ENCODE measurements at places on chromosomes 1 and 21.

DNA sequence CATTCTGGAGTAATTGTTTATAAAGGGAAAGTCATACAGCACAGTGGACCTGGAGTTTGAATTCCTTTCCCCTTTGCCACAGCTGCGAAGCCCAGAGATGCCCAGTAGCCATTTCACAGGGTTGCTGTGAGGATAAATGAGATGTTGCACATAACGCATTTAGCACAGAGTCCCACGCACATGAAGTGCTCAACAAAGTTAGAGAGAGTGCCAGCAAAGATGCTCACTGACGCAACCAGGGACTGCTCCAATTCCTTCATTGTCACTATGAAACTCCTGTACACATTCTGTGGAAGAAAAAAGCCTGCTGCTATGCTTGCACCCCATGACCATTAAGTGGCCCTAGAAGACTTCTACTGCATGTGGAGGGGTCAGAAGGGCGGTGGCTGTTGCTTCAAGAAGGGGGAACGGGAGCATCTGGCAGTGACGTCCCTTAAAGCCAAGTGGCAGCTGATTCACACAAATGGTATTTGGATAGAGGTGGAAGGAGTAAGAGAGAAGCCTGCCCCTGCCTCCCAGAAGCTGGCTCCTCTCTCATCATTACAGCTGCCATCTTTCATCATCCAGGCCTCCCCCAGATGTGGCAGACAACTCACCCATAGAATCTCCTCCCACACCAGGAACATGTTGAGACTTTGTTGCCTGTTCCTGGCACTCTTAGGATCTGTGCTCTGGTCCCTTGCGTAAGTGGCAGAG, 26.5 kb upstream of the VAV3 start:
- DNase-seq: no peak

DNA sequence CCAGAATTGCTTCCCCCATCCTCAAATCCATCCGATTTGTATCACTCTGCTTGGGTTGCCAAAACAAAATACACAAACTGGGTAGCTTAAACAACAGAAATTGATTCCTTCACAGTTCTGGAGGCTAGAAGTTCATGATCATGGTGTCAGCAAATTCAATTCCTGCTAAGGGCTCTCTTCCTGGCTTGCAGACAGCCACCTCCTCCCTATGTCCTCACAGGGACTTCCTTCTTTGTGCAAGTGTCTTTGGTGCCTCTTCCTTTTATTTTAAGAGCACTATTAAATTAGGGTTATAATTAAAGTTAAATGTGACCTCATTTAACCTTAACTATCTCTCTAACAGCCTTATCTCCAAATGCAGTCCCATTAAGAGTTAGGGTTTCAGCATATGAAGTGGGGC, 112.8 kb downstream of the PLPP3 start:
- no peak for DNase-seq

GRCh38 chr1:205588636-205589035, 43.2 kb downstream of the ELK4 start:
- DNase-seq: no peak

GRCh38 chr21:34073032-34073748, at the start of the genes MRPS6 and SLC5A3:
Gene MRPS6, plus strand, starts transcription at chr21:34073578. Its CDS starts 123 bp downstream, at chr21:34073701.
Gene SLC5A3, plus strand, starts transcription at chr21:34073578. Its CDS starts 21,621 bp downstream, at chr21:34095199.
- peak; percentile 24 for DNase-seq

- DNase-seq: no peak
These were observed 92.7 kb downstream of the TENT5C start for GRCh38 chr1:117698398-117699160.

DNA sequence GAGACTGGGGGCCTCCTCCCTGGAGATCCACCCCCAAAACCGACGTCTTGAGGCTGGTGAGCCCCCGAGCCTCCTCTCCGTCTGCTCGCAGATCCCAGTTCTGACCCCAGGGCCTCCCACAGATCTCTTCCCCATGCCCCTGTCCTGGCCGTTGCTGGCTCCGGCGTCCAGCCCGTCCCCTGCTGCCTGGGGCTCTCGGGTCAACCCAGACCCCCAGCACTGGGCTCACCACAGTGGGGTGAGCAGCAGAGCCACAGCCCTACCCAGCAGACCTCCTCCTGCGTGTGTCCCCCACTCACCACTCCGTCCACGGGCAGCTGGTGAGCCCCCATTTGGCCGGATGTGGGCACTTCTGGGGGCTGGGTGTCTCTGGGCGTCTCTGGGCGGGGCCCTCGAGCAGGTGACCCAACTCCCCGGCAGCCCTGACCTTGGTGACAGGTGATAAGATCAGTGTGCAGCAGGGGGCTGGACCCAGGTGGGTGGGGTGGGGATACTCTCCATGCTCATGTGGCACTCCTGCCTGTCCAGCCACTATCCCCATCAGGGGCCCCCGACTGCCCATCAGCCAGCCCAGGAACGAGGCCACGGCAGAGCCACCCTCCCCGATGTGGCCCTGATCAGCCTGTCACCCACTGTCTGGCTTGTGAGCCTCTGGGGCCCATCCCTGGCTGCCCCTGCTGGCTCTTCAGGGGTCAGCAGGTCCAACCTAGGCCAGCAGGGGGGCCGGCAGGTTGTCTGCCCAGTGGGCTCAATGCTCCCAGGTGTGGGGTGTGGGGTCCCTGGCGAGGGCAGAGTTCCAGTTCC, 709 bp downstream of the TNFRSF14 start:
- DNase-seq: no peak

DNA sequence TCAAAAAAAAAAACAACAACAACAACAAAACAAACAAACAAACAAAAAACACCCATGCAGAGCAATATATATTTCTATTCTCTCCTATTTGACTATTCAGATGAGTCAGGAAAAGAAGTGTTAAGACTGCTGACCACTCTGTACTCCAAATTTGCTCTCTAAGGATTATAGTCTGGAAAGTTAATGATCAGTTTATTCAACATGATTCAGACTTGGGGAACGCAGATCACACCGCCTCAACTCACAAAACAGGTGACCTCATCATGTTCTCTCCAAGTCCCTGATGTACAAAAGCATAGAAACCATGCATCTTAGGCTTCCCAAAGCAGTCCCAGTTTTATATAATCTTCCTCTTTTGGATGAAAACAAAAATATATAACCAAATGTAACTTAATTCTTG, 51.9 kb upstream of the PRRC2C start:
- DNase-seq: no peak

GRCh38 chr1:230270185-230270558, 156.0 kb downstream of the PGBD5 start:
- no peak for DNase-seq

DNA sequence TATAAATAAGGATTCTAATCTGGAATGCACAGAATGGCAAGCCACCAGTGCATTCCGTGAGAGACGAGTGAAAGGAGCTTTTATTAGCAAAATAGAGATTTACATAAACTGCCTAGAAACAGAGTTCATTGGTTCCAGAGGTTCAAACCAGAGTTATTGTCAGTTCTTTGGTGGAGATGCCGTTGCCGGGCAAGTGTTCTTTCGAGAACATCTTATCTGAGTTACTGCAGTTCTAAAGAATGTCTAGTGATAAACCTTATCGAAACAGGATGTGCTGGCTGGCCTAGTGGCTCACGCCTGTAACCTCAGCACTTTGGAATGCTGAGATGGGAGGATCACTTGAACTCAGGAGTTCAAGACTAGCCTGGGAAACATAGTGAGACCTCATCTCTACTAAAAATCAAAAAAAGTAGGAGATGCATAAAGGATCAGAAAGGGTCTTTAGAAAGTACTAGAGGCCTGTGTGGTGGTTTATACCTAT, 19.9 kb upstream of the EVI5 start:
- DNase-seq: no peak

DNA sequence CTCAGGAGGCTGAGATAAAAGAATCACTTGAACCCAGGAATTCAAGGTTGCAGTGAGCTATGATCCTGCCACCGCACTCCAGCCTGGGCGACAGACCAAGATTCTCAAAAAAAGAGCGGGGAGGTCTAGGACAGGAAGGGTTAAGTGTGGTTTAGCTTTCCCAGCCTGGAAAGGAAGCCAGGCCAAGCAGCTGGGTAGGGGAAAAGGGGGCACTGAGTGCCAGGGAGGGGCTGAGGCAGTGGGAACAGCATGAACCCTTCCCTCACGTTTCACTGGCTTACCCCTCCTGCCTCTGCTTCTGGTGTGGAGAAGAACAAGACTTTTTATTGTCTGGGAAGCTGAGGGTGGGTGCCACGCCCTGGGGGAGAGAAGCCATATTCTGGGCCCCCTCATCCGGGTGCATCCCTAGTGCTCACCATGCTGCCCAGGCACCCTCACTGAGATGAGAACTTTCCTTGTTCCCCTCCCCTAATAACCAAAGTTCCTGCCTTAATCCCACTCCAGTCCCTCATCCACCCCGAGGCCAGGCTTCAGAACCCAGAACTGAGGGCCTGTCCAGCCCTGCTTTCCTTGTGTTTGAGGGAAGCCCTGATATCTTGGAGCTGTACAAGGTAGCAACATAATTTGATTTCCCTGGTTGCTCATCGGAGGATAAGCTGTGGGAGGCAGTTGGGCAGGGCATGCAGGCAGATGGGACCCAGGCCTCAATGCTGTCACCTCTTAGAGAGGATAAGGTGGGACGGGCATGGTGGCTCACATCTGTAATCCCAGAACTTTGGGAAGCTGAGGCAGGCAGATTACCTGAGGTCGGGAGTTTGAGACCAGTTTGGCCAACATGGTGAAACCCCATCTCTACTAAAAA, 2.0 kb upstream of the LMNA start:
- no peak for DNase-seq

- DNase-seq: no peak
These were observed 23.7 kb downstream of the EIF2B3 start for GRCh38 chr1:44962729-44963128.

DNA sequence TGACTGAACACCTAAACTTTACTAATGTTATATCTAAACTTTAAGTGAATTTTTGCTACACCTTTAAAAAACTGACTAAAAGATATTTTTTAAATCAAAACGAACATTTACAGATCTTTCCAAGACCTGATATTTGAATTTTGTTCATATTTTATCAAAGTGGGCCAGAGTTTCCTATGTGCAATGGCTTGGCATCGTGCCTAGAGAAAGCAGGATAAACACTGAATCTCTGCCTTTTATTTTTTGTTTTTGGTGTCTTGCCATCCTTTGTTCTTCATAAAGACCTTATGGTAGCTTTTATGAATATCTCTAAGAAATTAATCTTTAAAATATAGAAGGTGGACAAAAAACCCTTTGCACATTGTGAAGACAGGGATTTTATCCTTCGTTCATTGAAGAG, 25.8 kb upstream of the VPS26C start:
- DNase-seq: no peak

- no peak for DNase-seq
These were observed at the start of gene TNFSF4 for GRCh38 chr1:173206816-173207568. Gene TNFSF4, minus strand, starts transcription at chr1:173207331. Its CDS starts 155 bp downstream, at chr1:173207176.

DNA sequence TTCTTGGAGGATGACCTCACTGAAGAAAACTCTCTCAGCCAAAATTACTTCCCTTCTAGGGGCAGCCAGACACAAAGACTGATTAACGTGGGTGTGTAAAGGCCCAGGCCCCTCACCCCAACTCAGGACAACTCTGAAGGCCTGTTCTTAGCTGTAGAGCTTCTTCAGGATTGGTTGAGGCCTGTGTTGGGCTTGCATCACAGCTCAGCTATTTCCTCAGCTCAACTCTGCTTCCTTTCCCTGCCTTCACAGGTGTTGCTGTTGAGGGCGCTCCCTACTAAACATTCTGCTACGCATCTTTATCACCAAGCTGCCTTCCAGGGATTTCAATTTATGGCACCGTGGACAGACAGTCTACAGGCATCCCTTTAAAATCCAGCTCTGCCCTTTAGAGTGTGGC, 36.8 kb downstream of the MAB21L3 start:
- no peak for DNase-seq

- DNase-seq: no peak
These were observed 695.3 kb downstream of the PTPRU start for GRCh38 chr1:29931477-29932175.

DNA sequence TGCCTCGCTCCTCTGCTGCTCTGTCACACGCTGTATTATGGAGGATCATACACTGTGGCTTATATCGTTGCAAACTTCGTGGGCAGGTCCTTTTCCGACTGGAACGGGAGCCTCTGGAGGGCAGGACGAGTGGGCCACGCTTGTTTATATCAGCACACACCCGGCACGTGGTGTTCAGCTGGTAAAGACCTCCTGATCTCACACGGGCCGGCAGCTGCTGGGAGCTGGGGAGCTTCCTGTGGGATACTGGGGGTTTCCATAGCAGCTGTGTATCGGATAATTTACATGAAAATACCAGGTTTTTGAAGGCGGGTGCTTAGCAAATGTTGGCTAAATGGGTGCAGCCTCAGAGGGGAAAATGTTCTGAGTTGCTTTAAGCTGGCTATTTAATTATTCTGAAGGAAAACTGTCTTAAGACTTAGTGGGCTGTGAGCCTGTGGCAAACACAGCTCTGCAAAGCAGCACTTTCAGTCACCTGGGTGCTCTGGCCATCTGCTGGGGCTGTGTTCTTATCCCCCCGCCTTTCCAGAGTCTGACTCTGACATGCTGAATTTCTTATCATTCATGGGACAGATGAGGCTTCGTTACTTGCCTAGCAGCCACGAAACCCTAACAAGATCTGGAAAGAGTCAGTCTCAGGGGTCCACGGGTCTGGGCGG, 103.6 kb upstream of the GCLM start:
- no peak for DNase-seq

DNA sequence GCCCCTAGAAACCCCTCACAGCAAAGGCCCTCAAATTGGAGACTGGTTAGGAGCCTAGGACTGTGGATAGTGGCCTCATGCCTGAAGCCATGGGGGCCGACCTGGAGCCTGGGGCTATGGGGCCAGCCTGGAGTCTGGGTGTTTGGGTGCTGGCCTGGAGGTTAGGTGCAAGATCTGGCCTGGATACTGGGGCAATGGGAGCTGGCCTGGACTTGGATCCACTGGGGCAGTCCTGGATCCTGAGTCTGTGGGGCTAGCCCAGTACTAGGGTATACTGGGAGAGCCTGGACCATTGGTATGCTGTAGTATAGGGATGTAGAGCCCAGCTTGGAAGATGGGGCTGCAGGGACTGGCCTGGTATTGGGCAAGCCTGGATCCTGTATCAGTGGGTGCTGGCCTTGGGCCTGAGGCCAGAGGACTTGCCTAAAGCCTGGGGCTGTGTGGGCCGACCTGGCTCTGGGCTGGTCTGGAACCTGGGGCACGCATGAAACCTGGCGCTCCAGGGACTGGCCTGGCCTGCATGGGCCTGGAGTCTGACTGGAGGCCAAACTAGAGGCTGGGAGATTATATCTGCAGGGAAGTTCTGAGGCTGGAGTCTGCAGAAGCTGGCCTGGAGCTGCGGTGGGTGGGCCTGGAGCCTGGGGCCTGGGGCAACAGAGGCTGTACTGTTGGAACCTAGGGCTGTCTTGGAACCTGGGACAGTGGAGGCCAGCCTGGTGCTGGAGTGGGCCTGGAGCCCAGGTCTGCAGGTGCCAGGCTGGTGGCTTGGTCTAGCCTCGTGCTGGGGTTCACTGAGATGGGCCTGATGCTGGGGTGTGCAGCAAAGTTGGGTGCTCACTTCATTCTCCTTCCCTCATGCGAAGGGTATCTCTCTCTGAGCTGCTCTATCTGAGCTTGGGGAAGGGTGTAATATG, 12.6 kb upstream of the DENND1B start:
- no peak for DNase-seq

Measured in NCI-H1417 treated with DMSO at 0.1 percent for 48 hours (cell line).